Stimulated activated CD4-positive, alpha-beta T cell treated with anti-CD3 and anti-CD28 coated beads, TNF-alpha, amount 100 ng/mL, for 24 hours (primary cell): ENCODE measurements at places on chromosomes 7 and 10.

- DNase-seq, result no peak
Measured at GRCh38 chr7:131012477-131013031, 278.5 kb upstream of the KLF14 start.

DNA sequence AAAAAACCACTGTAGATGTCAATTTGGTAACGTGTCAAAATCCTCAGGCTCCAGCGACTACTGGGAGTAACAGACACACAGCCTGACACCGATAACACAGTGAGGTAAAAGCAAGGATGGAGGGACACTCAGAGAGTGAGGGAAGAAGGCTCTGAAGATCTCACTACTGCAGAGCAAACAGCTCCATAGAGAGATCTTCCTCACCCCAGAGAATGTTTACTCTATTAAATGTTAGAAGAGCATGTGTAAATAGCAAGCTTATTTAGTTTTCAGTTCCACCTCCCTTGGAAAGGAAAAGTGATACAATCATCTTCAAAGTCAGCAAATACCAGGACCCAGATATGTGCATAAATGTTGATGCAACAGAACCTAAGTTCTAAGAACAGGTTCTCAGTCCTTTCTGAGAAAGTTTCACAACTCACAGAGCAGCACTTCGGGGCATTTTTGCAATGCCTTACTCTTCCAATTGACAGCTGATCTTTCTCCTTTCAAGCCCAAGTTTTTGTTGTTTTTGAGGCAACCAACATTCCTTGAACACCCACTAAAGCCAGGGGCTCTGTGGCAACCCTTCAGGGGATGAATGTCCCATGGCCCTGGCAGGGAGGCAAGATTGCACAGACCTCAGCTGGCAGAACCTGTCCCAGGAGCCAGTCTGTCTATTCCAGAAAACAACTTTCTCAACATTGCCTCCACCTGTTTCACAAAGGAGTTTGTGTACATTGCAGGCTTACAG, 177.4 kb downstream of the SFMBT2 start:
- no peak for DNase-seq

- no peak for DNase-seq
Measured at GRCh38 chr10:25888627-25889026, 45.4 kb upstream of the MYO3A start.

DNA sequence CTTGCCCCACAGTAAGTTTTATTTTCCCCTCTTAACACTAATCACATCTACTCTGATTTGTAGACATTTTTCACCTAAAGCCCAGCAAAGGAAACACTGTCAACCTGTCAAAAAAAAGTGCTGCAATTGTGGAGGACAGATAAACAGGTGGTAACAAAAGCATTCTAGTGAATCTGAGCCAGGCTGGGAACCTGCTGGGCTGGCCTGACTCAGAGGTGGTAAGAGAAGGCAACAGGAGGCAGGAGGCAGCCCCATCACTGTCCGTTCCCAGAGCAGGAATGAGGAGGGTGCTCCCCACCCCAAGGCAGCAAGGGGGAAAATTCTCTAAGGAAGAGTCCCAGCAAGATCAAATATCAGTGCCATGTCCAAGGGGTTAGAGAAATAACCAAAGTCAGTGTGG, 19.5 kb upstream of the HERPUD2 start:
- DNase-seq, result no peak

DNA sequence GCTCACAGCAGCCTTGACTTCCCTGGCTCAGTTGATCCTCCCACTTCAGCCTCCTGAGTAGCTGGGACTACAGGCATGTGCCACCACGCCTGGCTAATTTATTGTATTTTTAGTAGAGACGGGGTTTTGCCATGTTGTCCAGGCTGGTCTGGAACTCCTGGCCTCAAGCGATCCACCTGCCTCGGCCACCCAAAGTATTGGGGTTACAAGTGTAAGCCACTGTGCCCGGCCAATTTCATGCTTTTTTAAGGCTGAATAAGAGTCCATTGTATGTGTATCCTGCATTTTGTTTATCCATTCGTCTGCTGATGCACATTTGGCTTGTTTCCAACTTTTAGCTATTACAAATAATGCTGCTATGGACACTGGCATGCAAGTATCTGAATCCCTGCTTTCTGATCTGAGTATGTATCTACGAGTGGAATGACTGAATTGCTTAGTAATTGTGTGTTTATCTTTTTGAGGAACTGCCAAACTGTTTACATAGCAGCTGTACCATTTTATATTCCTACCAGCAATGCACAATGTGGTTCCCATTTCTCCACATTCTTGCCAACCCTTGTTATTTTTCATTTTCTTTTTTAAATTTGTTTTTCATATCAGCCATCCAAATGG, 37.3 kb upstream of the TPST1 start:
- no peak for DNase-seq

GRCh38 chr7:63998549-63998948, at the start of gene ZNF722:
Gene ZNF722, plus strand, starts transcription at chr7:63998849. Its CDS starts 113 bp downstream, at chr7:63998962.
- no peak for DNase-seq

- DNase-seq, result no peak
Measured at GRCh38 chr7:103292122-103292521, 5.1 kb upstream of the PMPCB start.

DNA sequence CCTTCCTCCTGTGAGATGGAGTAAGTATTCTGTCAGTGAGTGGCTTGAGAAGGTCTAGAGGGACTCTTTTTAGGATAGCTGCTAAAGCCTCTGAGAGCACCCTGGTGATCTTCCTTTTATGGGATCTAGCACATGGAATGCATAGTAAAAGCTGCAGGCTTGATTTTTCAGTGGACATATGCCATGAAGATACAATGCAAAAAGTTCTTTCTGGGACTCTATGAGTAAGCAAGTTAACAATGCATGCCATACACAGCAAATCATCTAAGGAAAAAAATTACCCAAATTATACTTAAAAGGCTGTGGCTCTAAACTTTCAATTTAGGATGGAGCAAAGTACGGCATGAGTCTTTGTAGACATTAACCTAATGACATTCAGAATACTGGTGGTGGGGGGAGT, 154.5 kb downstream of the SGMS1 start:
- no peak for DNase-seq

DNA sequence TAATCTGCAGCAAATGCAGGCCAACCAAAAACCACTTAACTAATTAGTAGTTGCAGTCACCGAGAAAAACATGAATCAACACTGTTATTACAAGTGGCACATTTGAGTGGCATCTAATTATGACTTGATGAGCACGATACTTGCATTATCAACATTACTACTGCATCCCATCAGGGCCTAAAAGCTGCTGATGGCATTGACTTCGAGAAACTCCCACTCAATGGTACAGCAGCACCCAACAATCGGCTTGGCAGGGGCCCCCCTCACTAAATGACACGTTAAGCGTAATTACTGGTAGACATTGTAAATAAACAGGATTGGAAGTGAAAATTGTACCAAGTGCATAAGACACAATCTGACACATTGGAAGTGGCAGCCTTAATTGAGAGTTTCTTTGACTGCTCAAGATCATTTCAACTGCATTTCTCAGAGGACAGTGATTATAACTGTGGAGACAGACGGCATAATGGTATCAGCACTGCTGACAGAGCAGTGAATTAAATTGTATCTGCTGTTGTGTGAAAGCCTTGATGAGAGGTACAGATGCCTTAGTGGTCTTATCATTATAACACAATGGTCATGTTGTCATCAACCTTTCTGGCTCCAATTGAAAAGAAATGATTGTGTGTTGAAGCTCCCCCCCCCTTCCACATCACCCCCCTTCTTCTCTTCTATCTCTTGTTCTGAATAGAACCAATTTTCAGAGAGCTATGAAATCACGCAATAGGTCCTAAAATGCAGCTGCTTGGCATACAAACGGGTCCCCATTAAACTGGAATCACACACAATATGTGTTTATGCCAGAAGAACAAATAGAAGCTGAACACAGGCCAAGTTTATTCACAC, 43.4 kb downstream of the SHTN1 start:
- DNase-seq, result no peak

- no peak for DNase-seq
Measured at GRCh38 chr10:11910102-11910501, 86.9 kb downstream of the PROSER2 start.

- no peak for DNase-seq
Measured at GRCh38 chr7:41858201-41858600, 155.3 kb upstream of the INHBA start.

GRCh38 chr10:71512761-71513539, 116.2 kb downstream of the CDH23 start:
- no peak for DNase-seq

DNA sequence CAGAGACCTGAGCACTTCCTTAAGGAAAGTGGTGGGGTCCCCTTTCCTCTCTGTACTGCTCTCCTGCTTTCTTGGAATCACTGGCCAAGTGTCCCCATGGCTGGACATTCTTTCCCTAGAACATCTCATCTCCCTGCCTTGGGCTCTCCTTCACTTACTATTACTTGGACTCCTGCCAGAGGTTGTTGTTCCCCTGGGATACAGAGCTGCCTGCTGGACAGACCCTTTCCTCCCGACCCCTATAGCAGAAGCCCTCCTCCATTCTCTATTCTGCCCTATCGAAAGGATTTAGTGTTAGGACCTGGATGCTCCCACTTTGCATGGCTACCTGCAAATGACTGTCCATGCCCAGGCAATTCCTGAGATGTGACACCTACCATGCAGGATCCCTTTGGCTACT, 164.3 kb upstream of the PODXL start:
- no peak for DNase-seq

DNA sequence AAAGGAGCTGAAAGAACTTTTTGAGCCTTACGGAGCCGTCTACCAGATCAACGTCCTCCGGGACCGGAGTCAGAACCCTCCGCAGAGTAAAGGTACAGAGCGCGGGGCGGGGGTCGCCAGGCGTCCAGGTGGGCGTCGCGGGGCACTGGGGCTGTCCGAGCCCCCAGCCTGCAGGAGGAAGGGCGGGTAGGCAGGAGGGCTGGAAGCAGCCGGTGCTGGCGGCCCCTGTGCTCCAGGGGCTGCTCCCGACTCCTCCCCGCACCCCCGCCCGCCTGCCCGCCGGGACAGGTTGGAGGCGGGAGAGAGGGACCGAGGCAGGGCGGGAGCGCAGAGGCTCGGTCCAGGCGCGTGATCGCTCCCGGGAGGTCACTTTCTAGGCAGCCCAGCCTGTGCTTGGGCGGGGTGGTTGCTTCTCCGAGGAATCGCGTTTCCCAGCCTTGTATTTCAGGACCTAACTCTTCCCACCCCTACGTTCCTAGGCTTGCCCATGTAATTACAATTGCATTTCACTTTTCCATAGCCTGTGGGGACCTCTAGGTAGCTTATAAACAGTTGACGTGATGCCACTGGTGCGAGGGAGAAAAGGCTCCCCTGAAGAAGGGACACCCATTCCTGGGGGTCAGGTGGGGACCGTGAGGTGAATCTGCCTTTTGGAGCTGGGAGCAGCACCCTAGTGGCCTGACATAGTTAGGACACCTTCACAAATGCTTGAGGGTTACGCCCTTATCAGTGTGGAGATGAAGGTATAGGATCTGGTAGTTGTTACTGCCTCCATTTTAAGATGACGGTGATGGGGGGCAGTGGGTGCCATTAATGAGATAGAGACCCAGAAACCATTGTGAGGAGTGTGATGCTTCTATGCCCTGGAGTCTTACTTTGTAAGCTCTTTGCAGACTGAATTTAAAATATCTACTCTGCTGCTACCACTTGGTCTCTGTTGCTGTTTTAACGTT, 148.2 kb downstream of the CELF2 start:
- peak; percentile 53 for DNase-seq

DNA sequence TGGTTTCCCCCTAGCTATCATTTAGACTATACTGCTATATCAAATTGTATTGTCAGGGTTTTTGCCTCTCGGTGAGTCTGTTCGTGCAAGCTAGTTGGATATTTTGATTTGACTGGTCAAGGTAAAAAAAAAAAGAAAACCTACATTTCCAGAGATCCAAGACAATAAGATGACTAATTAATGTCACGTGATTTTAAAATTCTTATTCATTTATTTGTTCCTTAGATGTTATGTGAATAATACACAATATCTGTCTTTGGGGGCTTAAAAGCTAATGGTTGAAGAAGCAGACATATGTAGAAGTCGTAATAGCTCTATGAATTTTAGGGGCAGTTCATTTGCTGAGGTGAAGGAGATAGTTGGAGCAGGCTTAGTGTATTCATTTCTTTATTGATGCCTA, 191.1 kb downstream of the KCND2 start:
- DNase-seq, result no peak

DNA sequence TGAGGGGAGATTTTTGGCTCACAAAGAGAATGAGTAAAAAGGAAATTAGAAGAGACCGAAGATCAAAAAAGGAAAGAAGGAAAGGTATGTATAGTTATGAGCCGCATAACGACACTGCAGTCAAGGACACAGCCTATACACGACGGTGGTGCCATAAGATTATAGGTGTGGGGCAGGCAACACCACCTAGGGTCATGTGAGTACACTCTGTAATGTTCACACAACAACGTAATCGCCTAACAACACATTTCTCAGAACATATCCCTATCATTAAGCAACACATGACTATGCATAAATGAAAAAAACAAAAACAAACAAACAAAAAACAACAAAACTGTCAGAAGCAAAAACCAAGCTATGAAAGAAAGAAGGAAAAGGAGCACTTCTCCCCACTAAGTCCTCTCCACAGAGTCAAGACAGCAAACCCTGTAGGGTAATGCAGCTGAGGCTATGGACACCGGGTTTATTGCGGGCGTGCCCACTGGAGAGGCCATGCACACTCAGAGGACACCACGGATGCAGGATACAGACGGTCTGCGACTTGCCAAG, 45.1 kb downstream of the PIP4K2A start:
- DNase-seq, result no peak

DNA sequence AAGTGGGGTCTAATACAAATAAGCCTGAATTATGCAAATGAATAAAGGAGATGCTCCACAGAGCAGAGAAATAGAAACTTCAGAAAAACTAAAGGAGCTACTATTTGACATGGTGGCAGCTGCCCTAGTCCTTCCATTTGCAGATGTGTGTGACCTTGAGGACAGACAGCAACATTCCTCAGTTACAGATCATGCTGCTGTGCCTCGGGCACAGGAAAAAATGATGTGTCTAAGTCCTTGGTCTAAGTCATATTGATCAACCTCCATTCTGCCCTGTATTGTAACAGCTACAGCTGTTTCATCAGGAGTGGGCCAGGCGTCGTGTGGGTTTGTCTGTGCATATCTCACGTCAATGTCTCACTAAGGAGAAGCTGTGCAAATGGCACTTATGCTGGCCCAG, 710.4 kb downstream of the TNS3 start:
- no peak for DNase-seq

DNA sequence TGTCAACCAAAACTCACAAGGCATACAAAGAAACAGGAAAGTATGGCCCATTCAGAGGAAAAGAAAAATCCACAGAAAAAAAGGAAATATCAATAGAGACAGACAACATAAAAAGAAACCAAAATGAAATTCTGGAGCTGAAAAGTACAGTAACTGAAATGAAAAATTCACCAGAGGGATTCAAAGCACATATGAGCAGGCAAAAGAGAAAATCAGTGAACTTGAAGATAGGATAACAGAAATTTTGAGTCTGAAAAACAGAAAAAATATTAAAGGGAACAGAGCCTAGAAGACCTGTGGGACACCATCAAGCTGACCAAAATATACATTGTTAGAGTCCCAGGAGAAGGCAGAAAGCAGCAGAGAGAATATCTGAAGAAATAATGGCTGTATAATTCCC, 60.6 kb downstream of the XPNPEP1 start:
- no peak for DNase-seq

- no peak for DNase-seq
Measured at GRCh38 chr7:75583255-75583654, 91.1 kb downstream of the SPDYE5 start.

GRCh38 chr7:12397671-12398070, 6.0 kb downstream of the VWDE start:
- DNase-seq, result no peak
